ENCODE measurements at places on chromosomes 2 and 18.

DNA sequence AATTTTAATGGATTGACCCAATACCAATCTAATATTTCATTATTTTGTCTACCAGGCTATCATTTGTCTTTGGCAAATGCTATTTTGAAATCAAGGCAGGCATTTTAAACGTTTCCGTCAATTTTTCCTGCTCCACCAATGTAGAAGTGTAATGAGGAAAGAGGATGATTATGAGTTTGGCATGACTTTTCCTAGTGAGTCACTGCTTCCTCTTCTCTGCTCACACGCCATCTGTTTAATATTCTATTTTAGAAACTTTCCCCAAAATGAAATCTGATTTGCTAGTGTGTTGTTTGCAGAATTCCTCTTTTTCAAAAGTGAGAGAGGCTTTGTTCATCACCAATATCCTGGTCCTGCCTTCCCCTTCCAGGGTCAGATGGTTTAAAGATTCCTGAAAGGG, 42.5 kb upstream of the PID1 start:
- no peak for DNase-seq

DNA sequence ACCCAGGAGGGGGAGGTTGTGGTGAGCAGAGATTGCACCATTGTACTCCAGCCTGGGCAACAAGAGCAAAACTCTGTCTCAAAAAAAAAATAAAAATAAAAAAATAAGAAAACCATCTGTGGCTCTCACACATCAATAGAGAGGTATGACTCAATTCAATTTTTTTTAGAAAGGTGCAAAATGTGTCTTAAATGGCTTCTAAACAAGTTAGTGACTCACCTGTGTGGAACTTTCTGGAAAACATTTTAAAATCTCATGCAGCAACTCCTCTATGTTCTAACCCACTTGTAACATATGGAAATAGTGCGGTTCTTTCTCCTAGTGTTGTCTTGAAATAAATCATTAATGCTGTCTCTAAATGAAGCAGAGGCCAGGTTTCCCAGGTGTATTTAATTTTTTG, 10.7 kb upstream of the SULT1C4 start:
- no peak for DNase-seq

DNA sequence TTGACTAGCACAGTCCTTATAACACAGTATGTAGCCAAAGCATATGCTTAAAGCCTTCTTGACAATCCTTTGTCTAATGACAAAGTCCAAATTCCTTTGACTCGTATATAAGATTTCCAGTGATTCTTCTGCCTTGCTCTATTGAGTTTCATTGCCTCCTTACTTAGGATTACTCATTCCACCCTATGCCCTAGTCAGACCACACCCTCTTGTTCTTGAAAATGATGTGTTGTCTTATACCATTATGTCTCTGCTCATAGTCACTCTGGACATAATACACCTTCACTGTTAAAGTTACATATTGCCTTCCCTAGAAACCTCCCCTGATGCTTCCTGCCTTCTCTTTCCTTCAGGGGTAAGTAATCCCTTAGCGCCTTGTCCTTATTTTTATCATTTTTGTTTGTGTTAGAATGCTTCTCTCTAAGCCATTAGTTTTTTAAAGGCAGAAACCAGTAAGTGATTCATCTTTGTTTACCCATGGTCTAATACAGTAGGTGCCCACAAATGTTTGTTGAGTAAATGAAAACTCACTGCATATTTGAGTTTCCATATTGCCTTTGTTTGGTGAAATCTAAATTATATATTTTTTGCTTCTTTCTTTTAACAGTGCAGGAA, 19.3 kb downstream of the GPD2 start:
- no peak for DNase-seq

- no peak for DNase-seq
Measured at GRCh38 chr18:48957136-48957535, 6.4 kb upstream of the SMAD7 start.

All from stimulated activated naive CD8-positive, alpha-beta T cell treated with anti-CD3 and anti-CD28 coated beads, Interleukin-15, Interleukin-2, amounts not matched to agents 100 U/mL and 50 U/mL, for 24 hours (primary cell).